ENCODE measurements at places on chromosomes 2 and 18.

DNA sequence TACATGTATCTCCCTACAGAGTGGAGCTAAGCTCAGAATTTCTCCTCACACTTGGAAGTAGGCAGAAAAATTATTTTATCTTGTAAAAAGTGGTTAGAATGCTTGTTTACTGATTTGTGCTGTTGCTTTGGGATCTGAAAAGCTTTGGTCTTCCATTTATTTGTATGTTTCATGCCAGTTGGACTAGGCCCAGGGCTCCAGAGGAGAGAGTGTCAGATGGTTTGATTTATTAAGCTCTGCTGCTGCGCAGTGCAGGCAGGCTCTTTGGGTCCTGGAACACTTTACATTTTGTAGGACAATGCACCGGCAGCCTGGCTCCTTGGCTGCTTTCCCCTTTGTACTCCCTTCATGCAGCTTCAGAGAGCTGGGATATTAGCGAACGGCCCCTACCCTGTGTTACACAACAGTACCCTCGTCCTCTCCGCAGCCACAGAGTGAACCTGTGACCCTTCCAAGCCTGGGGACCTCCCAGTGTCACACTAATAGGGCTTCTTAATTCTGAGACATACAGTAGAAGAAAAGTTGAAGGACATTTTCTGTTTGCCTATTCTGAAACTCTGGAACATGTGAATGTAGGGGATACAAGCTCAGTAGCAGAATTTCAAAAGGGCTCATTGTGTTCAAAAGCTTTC is 56.7 kb upstream of the EML6 start:
- DNase-seq: no peak

GRCh38 chr2:231640641-231641111 is 48.0 kb downstream of the TEX44 start:
- no peak for DNase-seq

DNA sequence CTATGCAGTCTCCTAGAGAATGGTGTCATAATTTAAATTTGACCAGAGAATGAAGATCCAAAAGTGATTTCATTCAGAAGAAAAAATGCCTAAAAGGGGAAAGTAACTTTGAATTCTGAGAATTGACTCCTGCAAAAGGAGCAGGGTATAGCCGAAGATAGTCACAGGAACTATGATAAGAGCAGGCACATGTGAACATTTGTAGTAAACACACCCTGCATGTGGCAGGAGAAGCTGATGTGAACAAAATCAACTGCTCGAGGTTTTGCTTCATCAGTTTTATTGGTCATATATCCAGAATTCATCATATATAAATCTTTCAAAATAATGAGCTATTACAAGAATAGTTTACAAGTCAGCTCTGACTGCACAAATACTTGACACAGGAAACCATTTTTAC is 14.0 kb downstream of the MCFD2 start:
- DNase-seq: no peak

DNA sequence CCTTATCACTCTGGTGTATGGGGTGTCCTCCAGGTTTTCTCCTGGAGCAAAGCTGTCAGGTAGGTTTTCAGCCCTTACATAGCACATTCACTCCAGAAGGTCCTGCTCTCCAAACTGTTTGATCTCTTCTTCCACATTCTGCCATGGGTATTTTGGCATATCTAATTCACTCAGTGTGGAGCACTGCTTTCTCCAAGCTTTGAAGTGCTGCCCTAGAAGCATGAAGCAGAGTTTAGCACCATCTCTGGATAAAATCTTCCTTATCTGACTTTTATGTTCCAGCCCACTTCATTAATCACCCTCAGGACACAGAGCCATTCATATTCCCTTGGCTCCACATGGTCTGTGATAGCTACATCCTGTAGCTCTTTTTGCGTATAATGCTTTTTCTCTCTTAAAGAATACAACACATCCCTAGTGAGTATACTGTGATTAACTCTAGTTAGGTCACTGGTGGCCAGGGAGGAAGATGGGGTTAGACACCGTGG is 56.7 kb upstream of the ARHGAP28 start:
- no peak for DNase-seq

DNA sequence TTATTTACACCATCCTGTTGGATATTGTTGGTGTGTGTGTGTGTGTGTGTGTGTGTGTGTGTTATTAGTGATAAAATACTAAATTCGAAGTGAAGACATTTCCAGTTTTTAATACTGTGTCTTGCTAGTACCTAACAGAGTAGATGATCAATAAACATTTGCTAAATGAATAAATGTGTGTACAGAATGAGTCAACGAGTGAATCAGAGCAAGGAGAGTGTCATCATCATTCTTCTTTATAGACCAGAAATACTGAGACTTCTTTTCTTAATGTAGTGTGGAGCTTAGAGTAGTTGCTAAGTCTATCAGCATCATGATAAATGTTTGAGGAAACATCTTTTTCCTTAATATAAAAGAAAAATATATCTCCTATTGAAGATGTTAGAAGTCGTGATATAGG is 169.7 kb upstream of the SATB2 start:
- DNase-seq: no peak

GRCh38 chr2:235052514-235053354 is 100.9 kb downstream of the SH3BP4 start:
- DNase-seq: no peak

DNA sequence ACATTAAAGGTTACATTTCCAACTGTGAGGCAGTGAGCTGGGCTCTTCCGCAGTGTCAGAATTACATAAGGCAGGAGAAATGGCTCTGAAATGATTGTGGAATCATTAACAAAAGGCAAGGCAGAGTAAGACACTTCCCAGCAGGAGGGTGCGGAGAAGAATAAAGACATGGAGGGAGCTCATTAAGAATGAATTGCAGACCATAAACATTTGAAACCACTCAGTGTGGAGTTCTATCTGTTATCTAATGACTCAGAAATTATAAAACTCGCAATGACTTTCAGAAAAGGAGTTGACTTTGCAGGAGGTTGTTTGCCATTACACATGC is 77.0 kb downstream of the SMIM21 start:
- DNase-seq: no peak

GRCh38 chr2:57444752-57445430 is 601.7 kb upstream of the VRK2 start:
- DNase-seq: no peak

GRCh38 chr2:10274983-10275802 is 27.5 kb upstream of the HPCAL1 start:
- no peak for DNase-seq

DNA sequence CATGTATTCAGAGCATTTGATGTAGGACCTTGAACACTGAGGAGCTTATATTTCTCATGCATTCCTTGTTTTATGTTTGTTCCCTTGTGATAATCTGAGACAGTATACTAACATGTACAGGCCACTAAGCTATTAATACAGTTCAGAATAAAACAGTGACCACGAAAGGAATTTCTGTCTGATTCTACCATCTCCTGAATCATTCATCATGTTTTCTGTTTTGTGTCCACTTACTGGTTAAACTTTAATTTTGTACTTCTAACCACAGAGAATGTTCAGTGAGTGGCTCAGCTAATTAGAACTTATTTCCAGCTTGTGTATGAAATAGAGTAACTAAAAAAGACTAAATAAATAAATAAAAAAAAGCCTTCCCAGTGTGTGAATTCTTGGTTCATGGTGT is 110.4 kb downstream of the LRP1B start:
- DNase-seq: no peak

DNA sequence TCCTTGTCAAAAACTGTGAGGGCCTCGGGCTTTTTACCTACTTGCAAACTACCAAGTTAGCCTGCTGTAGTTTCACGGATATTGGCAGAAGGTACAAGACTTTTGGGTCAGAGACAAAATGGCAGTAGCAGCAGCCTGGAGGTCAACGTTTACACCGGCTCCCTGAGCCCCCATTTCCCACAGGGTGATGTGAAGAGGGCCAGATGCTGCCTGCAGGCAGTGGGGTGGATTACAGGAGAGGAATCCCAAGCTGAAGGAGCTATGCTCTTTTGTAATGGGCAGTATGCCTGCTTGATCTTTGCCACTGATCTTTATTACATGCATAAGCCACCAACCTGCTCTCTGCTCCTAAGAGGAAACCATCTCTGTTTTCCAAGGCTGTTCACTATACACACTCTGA is 29.5 kb upstream of the SP5 start:
- DNase-seq: no peak

- DNase-seq: peak; percentile 47
Observed at GRCh38 chr2:85266146-85267041, 61.4 kb downstream of the TGOLN2 start.

GRCh38 chr2:120888851-120889250 is 153.2 kb downstream of the GLI2 start:
- no peak for DNase-seq

DNA sequence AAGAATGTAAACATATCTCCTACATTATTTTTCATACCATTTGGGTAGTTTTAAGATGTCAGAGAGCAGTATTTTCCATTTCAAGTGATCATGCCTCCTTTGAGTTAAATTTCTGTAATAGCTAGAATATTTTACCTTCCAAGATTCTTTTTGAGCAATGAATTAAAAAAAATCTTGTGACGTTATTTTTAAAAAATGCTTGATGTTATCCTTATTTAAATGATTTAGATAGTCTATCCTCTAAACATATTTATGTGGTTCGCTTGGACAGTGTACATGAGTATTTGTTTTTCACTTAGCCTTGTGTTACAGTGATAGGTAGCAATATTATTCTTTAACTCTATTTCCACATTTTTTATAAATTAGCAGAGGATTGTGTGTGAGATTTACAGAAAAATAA is 639.2 kb upstream of the CDH2 start:
- no peak for DNase-seq

- no peak for DNase-seq
Observed at GRCh38 chr2:164456619-164457018, 164.7 kb downstream of the GRB14 start.

DNA sequence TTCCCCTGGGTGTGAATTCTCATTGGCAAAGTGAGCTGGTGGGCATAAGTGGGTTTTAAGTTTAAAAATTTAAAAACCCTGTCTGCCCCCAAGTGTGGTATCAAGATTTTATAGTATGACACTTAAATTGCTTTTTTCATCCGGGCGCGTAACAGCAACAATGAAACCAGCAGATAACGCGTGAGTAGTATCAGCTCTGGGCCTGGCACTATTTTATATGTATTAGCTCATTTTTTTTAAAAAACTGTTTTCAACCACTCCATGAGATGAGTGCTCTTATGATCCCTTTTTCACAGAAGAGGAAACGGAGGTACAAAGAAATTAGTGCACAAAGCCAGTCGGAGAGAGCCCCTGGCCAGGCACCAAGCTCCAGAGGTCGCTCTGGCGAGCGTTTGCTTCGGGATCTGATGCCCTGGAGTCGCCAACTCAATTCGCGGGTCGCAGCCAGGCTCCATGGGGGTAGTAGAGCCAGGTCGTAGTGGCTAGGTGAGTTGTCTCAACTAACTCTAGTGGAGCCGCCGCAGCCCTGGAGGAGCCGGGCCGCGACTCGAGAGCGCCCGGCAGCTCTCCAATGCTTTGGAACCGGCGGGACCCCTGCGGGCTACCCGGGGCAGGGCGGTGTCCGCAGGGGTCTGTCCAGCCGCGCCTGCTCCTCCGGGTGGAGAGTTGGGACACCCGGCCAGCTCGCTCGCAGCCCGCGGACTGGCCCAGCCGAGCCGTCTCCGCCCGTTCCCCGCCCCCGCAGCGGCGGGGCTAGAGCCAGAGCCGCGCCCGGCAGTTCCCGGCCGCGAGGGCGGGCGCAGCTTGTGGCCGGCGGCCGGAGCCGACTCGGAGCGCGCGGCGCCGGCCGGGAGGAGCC is at the start of gene IL1R1:
Gene IL1R1, plus strand, starts transcription at position 777 of the 859 bp plus-strand sequence. CDS start 14,979 bp downstream, outside the sequence.
- DNase-seq: no peak

GRCh38 chr2:151032741-151033191 is 228.9 kb downstream of the RBM43 start:
- no peak for DNase-seq

- no peak for DNase-seq
Observed at GRCh38 chr2:159054032-159054334, 85.5 kb downstream of the TANC1 start.

DNA sequence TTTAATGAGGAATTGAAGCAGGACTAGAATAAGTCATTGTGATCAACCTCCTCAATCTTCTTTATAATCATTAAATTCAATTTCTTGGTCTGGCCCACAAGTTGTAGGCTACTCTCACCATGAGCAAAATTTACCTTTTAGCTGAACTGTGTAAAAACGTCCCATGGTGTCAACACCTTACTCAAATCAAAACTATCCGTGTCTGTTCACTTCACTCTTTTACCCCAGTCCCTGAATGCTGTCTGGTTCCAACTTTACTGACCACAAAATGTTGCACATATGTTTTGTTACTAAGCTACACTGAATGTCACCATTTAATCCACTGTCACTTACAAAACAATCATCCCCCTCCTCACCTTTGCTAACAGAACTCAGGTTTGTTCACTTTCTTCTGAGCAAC is 951.6 kb upstream of the SLC39A10 start:
- no peak for DNase-seq

GRCh38 chr2:229118336-229118735 is 152.8 kb downstream of the PID1 start:
- DNase-seq: no peak

GRCh38 chr2:17177088-17177487 is 341.2 kb downstream of the RAD51AP2 start:
- DNase-seq: no peak

GRCh38 chr18:56489893-56490292 is 148.5 kb downstream of the TXNL1 start:
- DNase-seq: no peak

DNA sequence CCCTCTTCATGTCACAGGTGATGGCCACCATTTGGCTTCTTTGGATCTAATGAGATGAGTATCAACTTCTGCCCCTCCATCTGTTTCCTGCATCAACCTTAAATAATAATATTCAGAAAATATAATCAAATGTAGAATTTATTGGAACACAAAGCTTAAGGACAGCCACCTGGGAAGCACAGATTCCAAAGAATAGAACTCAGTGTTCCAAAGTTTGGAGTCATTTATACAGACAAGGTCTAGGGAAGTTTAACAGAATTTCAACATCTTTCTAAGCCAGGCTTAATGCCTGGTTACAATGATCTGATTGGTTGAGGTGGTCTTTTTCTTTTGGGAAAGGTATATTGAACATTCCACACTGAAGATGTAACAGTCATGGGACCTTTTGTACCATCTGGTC is 218.0 kb upstream of the PIEZO2 start:
- no peak for DNase-seq

GRCh38 chr2:47039913-47040562 is 115.1 kb downstream of the STPG4 start:
- DNase-seq: no peak

GRCh38 chr2:176122683-176123410 is at the start of gene HOXD9:
Gene HOXD9 (plus strand): TSS chr2:176122719. CDS start chr2:176122769, 50 bp downstream.
- no peak for DNase-seq

- DNase-seq: no peak
Observed at GRCh38 chr2:158782616-158783015, 12.5 kb upstream of the DAPL1 start.

DNA sequence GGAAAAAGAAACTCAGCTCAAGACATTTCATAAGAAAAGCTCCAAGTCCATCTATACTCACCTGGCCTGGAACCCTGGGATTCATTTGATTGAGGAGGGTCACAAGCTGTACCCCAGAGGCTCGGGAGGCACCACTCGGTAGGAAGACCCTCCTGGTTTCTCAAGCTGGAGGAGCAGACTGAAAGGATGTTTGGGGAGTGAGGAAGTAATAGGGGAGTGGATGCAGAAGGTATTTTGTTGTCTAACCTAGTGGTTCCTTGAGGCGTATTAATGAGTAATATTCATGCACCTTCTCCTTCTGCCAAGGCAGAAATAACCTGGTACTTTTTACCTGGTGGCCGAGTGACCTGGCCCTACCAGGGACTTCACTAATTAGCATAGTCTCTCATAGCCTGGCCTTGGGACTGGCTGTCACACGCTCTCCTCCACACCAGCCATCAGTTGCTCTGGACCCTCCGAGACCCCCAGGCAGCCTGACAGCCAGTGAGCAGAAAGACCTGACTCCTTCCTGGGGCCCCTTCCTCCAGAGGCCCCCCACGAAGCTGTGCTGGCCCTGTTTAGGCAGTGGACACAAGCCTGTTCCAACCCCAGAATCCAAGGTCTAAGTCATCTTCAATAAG is 161.4 kb downstream of the BCL2 start:
- no peak for DNase-seq

Measured in activated T-helper 1 cell treated with Interleukin-2 at 50 U/mL for 16 hours (primary cell).